NCI-H187 (cell line): ENCODE measurements at places on chromosomes 12 and 14.

- no peak for DNase-seq
Observed at GRCh38 chr12:49478949-49479664, 59.7 kb upstream of the KCNH3 start.

GRCh38 chr12:10551375-10551774, 45.7 kb downstream of the EIF2S3B start:
- no peak for DNase-seq

- no peak for DNase-seq
Observed at GRCh38 chr14:50947446-50947845, 3.2 kb upstream of the PYGL start.

GRCh38 chr14:106094654-106095189, 568.3 kb downstream of the TMEM121 start:
- no peak for DNase-seq

DNA sequence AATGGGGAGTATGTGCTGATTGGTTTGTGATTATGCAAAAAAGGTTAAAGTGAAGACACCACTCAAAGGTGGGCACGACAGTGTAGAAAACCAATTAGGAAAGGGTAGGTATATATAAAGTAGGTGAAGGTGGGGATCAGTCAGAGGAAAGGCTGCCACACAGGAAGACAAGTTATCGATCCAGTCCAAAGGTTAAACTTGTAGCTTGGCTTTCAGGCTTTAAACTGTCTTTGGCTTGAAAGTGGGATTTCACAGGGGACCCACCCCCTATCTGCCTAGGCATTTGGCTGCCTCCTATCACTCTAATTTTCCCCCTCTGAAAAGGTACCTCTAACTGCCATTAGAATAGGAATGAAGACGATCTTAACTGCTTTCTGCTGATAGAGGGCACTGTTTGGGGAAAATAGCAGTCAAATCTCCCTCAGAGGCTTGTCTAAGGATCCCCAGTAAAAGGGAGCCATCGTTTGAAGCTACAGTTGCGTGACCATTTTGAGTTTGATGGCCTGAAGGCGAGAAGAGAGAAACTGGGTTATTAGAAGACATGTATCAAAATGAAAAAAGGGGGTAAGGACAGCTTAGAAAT, 250.2 kb downstream of the GPHN start:
- DNase-seq = no peak

- DNase-seq = no peak
Observed at GRCh38 chr12:100253437-100253836, 13.4 kb downstream of the DEPDC4 start.

DNA sequence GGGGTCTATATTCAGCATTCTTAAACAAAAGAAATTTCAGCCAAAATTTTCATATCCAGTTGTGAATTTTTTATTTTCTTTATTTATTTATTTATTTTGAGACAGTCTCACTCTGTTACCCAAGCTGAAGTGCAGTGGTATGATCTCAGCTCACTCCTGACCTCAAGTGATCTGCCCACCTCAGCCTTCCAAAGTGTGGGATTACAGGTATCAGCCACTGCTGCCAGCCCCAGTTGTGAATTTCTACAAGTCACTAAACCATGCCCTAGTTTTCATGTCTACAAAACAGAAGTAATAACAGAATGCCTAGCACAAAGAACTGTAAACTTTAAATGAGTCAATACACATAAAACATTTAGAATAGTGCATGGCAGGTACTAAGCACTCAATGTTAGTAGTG, 254.2 kb downstream of the C12orf50 start:
- no peak for DNase-seq

- DNase-seq = no peak
Observed at GRCh38 chr12:109779382-109779781, 53.8 kb downstream of the TRPV4 start.

GRCh38 chr14:57352396-57353170, 37.8 kb upstream of the NAA30 start:
- no peak for DNase-seq

- DNase-seq = no peak
Observed at GRCh38 chr12:121766290-121767039, 27.0 kb downstream of the RHOF start.

DNA sequence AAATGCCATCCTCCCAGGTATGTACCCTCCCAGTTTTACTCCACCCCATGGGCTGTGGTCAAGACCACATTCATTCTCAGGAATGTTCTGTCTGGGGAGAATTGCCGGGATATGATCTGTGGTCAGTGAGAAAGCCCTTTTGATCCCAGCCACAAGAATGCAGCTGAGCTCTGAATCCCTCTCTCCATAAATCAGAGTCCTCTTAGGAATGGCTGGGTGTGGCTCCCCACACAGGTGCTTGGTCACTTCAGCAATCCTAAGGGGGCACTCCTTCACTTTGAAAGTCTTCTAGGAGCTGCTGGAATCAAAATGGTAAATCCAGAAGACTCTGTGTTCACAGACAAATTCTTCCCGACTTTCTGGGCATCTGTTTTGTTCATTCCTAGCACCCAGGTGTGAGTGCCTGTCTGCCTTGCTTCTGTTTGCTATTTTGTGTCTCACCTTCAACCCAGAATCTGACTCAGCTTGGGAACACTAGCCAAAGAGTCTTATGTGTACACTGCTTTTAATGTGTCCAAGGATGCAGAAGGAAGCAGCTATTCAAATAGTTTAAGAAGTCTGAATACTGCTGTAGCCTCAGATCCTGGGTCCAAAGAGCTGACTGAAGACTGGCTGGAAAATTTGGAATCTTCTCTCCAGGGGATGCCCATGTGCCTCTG, 144.6 kb upstream of the CDKN3 start:
- DNase-seq = no peak
